Dermis lymphatic vessel endothelial cell (primary cell): ENCODE measurements at places on chromosomes 16 and 17. TPM values are rescaled to one million over a fixed set of nuclear protein-coding genes. Genes with fewer than 3 reads are reported as not detected.

The HBA1 gene
- total RNA-seq: not detected in 2 replicates

The KRTAP9-2 gene
- not detected in 2 replicates for total RNA-seq

The PROCA1 gene
- 0.22 and 0.26 TPM in 2 replicates for total RNA-seq

The TRAF7 gene
- 54.2 and 60.4 TPM in 2 replicates for total RNA-seq

The ACD gene
- 7.2 and 10.4 TPM in 2 replicates for total RNA-seq

The ENO3 gene
- total RNA-seq: 2.2 and 2.3 TPM in 2 replicates
